A549 treated with CpdA at 1 μM for 4 hours (cell line): ENCODE measurements at places on chromosomes 11 and 22. TPM values are rescaled to one million over a fixed set of nuclear protein-coding genes. Genes with fewer than 3 reads are reported as not detected.

The PIWIL4 gene
- total RNA-seq = 0.19 to 0.49 TPM (median 0.29 TPM) in 5 replicates

The LMO1 gene
- total RNA-seq = 1.3 to 2.9 TPM (median 2.5 TPM) in 5 replicates

The FLRT1 gene
- total RNA-seq = 0.05 to 0.09 TPM (median 0.08 TPM) in 4 of 5 replicates, not detected in the other

The XKR3 gene
- not detected in 5 replicates for total RNA-seq

The HPS4 gene
- total RNA-seq = 14.7 to 17.3 TPM (median 16.1 TPM) in 5 replicates
